ENCODE measurements at places on chromosomes 13 and 19.
A peak's percentile ranks its signal among the peaks of the same experiment; 100 is the strongest.

GRCh38 chr19:344625-345319, at the start of gene MIER2:
TSS of gene MIER2 (minus strand) at chr19:344796. CDS start at chr19:344782, 14 bp downstream.
- peak; percentile 87 for DNase-seq

DNA sequence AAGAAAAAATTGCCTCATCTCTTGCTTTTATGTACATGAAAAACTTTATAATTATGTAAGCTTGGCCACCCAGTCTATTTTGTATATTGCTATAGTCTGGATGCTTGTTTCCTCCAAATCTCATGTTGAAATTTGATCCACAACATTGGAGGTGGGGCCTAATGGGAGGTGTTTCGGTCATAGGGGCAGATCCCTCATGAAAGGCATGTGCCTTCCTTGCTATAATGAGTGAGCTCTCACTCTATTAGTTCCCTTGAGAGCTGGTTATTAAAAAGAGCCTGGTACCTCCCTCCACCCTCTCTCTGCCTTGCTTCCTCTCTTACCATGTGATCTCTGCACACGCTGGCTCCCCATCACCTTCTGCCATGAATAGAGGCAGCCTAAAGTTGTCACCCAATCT, 1005.1 kb downstream of the PCDH9 start:
- no peak for DNase-seq

- no peak for DNase-seq
Measured at GRCh38 chr19:49217382-49217781, 59.8 kb downstream of the TRPM4 start.

GRCh38 chr19:32580353-32580900, 563 bp upstream of the PDCD5 start:
- DNase-seq: no peak

- DNase-seq: no peak
Measured at GRCh38 chr19:51257471-51257870, 6.6 kb downstream of the SIGLECL1 start.

Measured in suppressor macrophage treated with lipopolysaccharide for 4 hours (primary cell).